ENCODE measurements at places on chromosomes 16 and 17. TPM values are rescaled to one million over a fixed set of nuclear protein-coding genes. Genes with fewer than 3 reads are reported as not detected.

PSMB3 gene
- total RNA-seq = 119 TPM

KCNJ16 gene
- total RNA-seq = 93.9 TPM

GPR179 gene
- total RNA-seq = 0.23 TPM

KLHL11 gene
- 14.0 TPM for total RNA-seq

TCAP gene
- total RNA-seq = 2.0 TPM

GRCh38 chr17:79959042-79959441 is 76.6 kb downstream of the TBC1D16 start:
- DNase-seq = no peak

- DNase-seq = no peak
Measured at GRCh38 chr16:17768257-17768656, 297.5 kb upstream of the XYLT1 start.

GRCh38 chr17:69415431-69415830 is 934 bp downstream of the MAP2K6 start:
- DNase-seq = no peak

DNA sequence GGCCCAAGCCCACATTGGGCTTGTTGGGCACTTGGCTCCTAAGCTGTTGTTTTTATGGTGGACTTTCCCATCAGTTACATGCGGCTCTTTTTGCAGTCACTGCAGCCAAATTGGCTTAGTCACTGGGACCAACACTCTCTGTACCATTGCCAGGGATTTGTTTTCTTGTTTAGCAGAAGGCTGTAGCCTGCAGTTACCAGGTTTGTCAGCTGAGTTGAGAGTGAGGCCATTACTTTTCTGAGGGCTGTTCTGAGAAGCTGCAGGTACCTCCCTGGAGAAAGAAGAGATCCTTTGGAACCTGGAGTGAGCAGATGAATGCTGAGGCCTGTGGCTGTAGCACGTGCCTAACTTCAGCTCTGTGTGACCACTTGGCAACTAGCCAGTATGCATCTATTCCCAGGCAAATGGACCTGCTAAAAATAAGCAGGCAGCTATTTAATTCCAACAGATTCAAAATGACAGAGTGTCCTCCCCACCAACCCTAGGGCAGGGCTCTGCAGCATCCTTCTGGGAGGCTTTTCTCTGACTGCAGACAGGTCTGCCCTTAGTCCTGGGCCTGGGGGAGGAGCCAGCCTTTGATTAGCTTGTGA is 12.9 kb downstream of the AKAP1 start:
- no peak for DNase-seq

DNA sequence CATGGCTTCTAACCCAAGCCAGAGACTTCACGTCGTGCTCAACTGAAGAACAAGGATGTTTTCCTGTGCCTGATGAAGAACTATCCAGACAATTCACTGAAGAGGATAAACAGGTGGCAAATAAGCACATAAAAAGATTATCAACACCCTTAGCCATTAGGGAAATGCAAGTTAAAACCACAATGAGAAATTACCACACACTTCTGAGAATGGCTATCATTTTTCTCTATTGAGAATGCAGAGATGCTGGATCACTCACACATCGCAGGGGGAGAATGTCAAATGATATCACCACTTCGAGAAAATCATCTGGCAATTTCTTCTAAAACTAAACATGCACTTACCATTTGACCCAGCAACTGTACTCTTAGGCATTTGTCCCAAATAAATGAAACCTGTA is 162.8 kb downstream of the IRX3 start:
- no peak for DNase-seq

GRCh38 chr17:50194140-50194933 is 7.1 kb downstream of the COL1A1 start:
- no peak for DNase-seq

- DNase-seq = no peak
Measured at GRCh38 chr17:76106703-76107102, 3.1 kb upstream of the EXOC7 start.

DNA sequence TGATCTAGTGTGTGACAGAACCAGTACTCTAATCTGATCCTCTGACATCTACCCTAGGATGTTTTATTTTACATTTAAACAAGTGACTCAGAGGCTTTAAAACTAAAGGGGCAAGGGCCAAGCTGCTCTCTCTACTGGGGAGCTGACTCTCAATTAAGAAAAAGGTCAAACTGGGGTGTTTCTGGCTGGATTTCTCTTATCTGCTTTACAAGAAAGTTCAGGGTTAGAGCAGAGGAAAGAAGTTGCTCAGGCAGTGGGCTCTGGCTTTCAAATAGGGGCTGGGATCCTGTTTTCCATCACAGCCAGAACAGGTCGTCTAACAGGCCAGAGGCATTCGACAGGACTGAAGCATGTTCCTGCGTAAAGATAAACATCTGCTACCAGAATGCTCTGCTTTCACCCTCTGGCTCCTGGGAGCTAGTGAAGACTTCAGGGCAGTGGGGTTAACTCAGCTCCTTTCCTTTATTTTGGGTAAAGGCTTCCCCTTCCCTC is 8.5 kb downstream of the MMP28 start:
- no peak for DNase-seq

DNA sequence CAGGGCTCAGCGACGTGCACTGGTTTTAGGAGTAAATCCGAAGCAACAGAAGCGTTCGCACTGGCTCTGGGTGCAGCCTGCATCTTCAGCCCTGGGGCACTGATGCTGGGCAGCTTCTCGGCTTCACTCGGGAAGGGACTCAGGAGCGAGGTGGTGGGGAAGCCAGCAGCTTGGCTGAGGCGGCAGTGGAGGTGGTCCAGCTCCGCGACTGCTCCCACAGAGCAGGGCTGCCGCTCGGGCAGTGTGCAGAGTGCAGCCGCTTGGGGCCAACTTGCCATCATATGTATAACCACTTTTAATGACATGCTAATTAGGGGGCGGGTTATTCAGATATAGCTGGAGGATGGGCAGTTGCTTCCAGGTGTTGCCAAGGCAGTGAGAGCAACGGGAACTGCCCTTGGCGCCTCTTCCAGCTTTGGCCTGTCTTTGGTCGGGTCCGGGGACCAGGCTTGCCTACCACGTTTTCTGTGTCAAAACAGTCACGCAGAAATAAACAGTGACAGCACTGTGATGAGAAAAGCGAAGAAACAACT is 26.7 kb downstream of the METRNL start:
- no peak for DNase-seq

DNA sequence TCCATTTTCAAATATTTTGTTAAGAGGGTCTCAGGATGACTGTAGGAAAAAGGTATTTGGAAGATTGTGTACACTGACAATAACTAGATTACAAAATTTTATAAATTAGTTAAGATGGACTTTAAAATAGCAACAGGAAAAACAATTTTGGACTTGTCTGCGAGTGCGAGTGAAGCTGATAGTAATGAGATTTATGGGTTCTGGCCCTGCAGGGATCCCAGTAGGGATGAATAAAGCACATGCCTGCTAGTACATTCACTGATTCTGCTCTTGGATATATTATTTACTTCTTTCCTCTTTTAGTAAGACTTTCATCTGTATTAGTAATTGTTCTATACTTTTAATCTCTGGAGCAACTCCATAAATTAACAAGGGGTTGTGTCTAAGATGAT is 28.2 kb downstream of the PRKCA start:
- DNase-seq = no peak

- DNase-seq = no peak
Measured at GRCh38 chr17:57203040-57203439, 53.3 kb upstream of the MSI2 start.

DNA sequence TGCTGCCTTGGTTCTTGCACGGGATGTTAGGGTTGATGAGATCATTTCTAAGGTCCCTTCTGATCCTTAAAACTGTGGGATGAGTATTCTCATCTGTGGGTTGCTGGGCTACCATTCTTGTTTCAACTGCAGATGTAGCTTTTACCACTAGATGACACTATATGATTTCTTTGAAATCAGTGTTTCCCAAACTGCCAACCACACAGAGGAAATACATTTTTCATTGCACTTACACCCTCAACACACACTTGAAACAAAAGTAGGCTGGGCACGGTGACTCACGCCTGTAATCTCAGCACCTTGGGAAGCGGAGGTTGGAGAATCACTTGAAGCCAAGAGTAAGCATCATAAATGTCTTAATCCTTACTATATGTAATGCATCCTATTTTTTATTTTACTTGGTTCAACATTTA is 15.3 kb downstream of the LCMT1 start:
- DNase-seq = no peak

DNA sequence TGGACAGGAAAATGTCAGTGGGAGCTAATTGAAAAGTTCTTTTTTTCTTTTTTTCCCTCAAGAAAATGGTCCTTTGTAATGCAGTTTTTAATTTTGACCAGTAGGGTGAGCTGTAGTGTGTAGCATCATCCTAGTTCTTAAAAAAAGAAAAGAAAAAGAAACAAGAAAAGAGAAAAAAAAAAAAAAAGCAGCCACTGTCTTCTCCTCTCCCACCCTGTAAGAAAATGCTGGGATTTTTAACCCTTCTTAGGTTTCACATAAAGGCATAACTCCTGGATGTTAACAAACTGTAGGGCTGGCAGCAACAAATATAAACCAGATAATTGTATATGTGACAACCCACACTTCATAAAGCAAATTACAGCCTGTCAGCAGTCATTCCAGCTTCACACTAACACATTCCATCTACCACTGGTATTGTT is 78.1 kb downstream of the SKAP1 start:
- DNase-seq = no peak

GRCh38 chr16:50368410-50369132 is at the start of gene BRD7:
Gene BRD7, minus strand, starts transcription at chr16:50368988. Its CDS starts 214 bp downstream, at chr16:50368774.
- peak; percentile 45 for DNase-seq

All from mucosa of gallbladder (tissue), 1 donor.